Stimulated activated CD4-positive, alpha-beta T cell treated with anti-CD3 and anti-CD28 coated beads, Interleukin-1b, Interleukin-23, amount 100 ng/mL, for 4 hours (primary cell): ENCODE measurements at places on chromosomes 5 and 9.

DNA sequence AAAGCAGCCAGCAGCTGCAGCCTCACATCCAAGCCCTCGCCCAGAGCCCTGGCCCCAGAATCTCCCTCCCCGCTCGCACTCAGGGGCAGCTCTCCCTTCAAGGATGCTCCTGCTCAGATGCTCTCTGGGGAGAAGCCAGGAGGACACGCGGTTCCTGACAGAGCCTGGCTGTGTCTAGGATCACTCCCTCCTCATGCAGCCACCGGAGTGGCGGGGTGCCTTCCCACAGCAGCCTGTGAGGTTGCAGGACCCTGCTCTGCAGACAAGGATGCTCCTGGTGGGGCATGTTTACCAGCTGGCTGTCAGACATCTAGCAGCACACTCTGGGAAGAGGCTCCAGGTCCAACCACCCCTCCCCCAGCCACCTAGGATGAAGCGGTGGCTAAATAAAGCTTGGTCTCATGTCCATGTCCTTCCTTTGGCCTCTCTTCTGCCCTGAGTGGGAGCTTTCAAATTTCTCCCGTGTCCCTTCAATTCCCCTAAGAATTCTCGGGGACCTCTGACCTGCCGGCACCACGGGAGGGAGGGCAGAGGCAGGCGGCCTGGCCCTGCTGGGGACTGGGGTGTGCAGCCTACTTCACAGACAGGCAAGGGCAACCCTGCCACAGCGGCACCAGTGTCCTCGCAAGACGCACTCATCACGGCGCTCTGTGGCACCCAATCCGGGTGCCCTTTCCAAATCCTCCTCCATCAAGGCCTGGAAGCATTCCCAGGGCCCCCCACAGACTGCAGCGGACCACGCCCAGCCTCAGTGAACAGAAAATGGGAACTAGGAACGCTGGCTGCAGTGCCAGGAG, 88.3 kb upstream of the SARDH start:
- DNase-seq, result no peak

- DNase-seq, result no peak
Measured at GRCh38 chr9:121598965-121599871, 52.2 kb upstream of the DAB2IP start.

GRCh38 chr5:146947181-146947941, 68.8 kb upstream of the PPP2R2B start:
- DNase-seq, result no peak

DNA sequence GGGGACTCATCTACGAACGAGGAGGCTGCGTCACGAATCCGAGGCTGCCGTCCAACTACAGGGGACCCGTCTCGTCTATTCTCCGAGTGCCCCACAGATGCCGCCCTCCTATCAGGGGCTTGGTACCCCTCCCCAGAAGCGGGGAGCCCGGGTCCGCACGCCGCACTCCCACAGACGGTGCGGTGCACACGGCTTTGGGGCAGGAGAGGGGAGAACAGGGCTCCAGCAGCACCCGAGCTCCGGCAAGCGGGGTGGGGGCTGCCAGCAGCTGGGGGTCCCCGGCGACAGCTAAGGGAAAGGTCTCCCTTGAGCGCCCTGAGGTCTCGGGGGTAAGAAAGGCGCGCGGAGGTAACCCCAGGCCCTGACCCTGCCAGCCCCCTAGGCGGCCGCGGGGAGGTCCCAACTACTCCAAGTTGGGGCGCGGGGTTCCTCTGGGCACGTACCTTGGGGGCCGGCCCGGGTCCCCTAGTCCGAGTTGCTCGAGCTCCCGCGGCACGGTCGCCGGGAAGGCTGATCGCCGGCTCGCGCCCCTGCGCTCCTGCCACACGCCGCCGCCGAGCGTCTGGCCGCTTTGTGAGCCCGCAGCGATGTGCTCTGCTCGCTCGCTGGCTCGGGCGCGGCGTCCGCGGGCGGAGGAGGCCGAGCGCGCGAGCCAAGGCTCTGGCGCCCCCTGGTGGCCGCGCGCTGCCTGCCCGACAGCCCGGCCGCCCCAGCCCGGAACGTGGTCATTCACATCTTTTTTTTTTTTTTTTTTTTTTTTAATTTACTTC, at the start of gene SPOCK1:
Gene SPOCK1, minus strand, starts transcription at position 591 of the 770 bp plus-strand sequence.
- DNase-seq, result peak; percentile 58

DNA sequence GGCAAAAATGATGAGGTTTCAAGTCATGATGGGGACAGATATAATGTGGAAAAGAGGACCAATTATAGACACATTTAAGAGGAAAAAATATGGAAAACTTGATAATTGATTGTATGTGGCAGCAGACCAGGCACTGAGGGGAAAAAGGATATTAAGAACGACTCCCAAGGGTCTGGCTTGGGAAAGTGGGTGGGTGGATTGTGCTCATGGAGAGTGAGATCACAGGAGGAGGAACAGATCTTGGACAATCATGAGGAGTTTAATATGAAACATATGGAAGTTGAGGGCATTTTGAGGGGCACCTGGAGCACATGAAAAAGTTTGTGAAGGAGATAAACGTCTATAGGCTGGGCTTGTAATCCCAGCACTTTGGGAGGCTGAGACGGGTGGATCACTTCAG, 454.3 kb upstream of the KLF4 start:
- no peak for DNase-seq

GRCh38 chr5:96320797-96321196, 112.3 kb downstream of the PCSK1 start:
- DNase-seq, result no peak

- no peak for DNase-seq
Measured at GRCh38 chr5:21701317-21701716, 1151.8 kb downstream of the CDH12 start.
